Stomach (tissue), 19 donors: ENCODE measurements at places on chromosomes 4 and X. TPM values are rescaled to one million over a fixed set of nuclear protein-coding genes. Genes with fewer than 3 reads are reported as not detected.

Gene CCDC110
- 1.7 TPM for polyA plus RNA-seq

DNA sequence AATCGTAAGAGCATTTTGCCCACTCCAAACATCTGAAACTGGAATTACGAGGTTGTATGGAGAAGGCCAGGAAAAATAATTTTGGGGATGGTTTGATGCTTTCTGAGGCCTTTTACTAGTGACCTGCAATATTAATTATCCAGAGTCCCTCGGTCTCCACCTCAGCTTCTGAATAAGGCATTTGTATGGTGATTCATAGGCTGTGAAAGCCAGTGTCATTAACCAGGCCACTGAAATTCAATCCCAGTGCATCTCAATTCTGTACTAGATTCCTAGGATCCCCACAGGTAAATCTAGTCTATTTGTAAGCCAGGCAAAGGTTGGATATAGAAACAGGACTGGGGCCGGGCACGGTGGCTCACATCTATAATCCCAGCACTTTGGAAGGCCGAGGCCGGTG lies 135.4 kb upstream of the RBPJ start:
- DNase-seq, result no peak

- DNase-seq, result no peak
These were observed 84.3 kb downstream of the MGST2 start for GRCh38 chr4:139749835-139750498.

DNA sequence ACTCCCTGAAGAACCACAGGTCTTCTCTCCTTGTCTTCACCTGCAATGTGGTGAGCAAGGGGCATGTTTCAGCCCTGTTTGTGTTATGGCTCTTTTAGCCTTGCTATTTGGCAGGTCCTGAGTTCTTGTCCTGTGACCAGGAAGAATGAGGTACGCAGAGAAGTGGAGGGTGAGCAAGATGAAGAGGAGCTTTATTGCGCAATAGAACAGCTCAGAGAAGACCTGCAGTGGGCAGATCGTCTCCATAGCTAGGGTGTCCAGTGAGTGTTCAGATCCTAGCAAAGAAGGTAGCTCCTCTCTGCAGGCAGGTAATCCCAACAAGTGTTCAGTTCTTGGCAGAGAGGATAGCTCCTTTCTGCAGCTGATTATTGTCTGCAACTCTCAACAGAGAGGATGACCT lies 672.9 kb downstream of the SH3BGRL start:
- no peak for DNase-seq

DNA sequence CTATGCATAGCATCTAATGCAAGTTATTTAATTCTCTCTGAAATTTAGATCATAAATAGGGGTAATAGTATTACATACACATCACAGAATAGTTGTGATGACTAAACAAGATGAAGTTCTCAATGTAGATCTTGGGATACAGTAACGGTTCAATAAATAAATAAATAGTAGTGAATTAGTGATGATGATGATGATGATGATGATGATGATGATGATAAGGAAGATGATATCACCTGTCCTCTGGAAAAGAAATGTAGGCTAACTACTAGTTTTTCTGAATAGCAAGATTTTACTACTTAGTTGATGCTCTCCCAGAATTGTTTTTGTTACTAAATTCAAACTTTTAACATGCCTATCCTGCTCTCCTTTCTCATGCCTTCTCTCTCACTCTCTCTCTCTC lies 30.3 kb downstream of the SH3BGRL start:
- DNase-seq, result no peak

GRCh38 chrX:156004740-156005139 lies 7.2 kb downstream of the IL9R start:
- no peak for DNase-seq

DNA sequence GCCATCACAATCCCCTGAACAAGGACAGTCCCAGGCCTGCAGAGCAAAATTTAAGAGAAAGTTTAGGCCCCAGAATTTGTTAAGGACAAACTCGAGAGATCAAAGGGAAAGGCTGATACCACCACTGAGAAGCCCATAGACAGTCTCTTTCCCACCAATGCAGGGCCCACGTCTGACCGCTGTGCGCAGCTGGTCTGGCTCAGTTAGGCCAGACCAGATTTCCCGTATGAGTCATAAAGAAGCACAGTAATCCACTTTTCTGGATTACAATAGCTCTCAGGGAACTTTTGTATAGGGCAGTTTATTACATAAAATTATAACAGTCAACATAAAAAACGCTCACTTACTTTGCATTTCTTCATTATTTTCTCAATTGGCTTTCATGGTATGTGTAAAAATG lies 259.5 kb downstream of the RCHY1 start:
- DNase-seq, result no peak

- DNase-seq, result peak; percentile 29
These were observed 41.2 kb downstream of the LONRF3 start for GRCh38 chrX:119015407-119016237.
